Activated naive CD8-positive, alpha-beta T cell treated with anti-CD3 and anti-CD28 coated beads, Interleukin-2, amount 50 U/mL, for 16 hours (primary cell): ENCODE measurements at places on chromosomes 13 and 19.

GRCh38 chr19:12799742-12800465, 1.7 kb downstream of the PRDX2 start:
- no peak for DNase-seq

GRCh38 chr13:40161351-40161810, 505.1 kb downstream of the FOXO1 start:
- DNase-seq: no peak

DNA sequence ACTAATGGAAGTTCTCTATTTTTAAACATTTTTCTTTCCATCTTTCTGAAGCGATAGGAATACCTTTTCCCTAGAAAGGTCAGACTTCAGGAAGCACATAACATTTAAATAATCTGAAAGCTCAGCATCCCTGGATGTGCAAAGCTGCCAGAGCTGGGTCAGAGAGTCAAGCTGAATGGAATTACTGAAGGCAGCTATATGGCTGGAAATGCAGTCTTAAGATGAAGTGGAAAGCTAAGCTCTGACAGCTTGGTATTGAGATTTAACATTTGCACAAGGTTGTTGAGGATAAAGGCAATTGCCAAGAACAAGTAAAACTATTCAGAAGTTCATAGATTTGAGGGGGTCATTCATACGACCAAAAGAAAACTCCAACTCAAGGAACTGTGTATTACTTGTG, 28.8 kb downstream of the HTR2A start:
- DNase-seq: no peak

GRCh38 chr13:80255946-80256345, 85.0 kb downstream of the SPRY2 start:
- no peak for DNase-seq

DNA sequence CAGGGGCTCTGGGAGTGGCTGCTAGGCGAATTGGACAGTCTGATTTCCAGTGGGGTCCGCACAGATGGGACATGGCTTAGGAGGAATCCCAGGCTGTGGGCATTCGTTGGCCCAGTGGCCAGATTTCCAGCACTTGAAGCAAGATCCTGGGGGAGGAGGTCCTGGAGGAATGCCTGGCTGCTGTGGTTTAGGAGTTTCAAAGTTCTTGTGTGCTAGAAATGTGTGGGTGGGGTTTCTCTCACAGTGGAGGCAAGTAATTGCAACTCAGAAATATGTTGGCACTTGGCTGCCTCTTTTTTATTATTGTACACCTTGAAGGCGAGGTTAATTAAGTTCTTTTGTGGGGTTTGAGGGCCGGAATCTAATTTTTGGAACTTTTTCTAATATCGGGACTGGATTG, 17.1 kb downstream of the IGFL3 start:
- no peak for DNase-seq

- DNase-seq: no peak
Measured at GRCh38 chr19:53958823-53959757, 3.6 kb upstream of the CACNG8 start.

DNA sequence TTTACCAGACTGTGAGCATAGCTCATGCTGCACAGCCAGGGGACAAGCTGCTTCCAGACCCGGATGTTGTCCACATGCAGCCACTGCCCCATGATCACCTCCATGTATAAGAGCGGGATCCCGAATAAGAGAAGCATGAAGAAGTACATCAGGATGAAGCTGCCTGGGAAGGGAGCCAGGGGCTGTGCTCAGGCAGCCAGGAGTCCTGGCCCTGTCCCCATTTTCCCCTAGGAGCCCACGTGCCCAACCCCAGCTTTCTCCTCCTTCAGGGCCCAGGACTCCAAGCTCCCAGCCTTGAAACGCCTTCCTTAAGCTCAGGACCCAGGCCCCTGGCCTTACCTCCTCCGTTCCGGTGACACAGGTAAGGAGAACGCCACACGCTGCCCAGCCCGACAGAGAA, 69.3 kb downstream of the SLC6A16 start:
- no peak for DNase-seq

DNA sequence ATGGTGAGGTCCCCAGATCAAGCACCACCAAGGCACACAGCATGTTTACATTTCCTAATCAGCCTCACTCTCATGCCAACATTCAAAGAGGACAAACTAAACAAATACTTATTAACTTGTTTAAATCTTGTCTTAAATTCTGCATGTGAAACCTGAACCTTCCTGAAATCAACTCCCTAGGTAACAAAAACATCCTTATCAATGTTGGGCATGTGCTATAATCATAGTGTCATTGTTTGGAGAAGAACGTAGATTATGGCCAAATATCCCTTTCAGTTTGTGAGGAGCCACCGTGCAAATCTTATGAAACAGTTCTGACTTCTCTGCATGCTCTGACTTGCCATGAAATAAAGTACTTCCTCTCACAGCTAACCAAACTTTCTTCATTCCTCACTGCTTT, 123.8 kb downstream of the NDFIP2 start:
- DNase-seq: no peak

GRCh38 chr13:87052731-87053130, 618.4 kb upstream of the SLITRK5 start:
- no peak for DNase-seq

GRCh38 chr13:46359714-46360113, 27.3 kb downstream of the RUBCNL start:
- no peak for DNase-seq

- DNase-seq: no peak
Measured at GRCh38 chr13:76955661-76956060, 7.3 kb downstream of the ACOD1 start.

DNA sequence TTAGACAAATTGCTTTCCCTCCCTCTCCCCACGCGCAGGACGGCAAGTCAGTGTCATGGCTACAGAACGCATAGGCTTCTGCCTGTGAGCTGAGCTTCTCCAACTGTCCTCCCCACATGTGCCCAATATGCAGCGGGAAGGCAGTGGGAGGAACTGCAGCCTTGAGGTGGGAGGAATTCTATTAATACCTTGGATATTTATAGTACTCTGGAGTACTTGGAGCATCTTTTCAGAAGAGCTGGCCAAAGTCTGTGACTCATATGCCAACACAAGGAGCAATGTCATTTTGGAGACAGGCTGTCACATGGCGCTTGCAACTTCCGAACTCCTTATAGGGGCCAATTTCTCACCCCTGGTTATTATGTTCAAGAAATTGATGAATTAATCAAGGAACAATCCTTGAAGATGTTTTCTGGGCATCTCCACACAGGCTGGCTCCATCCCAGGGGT, 245.0 kb upstream of the SERP2 start:
- DNase-seq: no peak

DNA sequence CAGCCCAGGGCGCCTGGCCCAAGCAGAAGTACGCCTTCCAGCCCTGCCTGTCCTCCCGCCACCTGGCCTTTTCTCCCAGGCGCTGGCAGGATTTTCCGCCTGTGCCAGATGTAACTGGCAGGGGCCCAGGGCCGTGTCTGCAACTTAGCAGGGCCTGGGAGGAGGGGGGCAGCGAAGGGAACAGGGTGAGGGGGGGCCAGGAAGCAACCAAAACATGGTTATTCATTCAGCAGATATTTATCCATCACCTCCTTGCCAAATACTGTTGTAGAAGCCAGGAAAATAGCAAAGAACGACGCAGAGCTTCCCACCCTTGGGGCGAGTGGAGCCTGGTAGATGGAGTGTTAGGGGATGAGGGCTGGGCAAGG, 5.6 kb downstream of the TLE6 start:
- DNase-seq: no peak

- DNase-seq: no peak
Measured at GRCh38 chr19:313988-314815, 23.0 kb upstream of the PLPP2 start.

DNA sequence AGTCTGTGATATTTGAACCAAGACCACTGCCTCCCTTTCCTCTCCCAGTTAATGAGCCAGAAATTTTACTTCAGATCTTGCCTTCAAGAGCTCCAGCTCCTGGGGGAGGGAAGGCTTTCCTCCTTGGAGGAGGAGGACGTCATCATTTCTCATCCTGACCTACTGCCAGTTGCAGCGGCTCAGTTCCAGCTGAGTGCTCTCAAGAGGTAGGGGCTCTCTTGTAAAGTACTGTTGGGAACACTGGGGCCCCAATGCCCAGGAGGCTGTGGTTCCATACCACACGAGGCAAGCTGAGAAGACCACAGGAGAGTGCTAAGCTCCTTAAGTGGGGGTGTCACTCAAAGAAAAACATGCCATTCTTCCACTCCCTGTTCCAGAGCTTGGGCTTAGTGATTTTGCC, 36.2 kb downstream of the METTL21C start:
- no peak for DNase-seq

GRCh38 chr19:18763674-18764590, 27.2 kb downstream of the COMP start:
- DNase-seq: no peak

DNA sequence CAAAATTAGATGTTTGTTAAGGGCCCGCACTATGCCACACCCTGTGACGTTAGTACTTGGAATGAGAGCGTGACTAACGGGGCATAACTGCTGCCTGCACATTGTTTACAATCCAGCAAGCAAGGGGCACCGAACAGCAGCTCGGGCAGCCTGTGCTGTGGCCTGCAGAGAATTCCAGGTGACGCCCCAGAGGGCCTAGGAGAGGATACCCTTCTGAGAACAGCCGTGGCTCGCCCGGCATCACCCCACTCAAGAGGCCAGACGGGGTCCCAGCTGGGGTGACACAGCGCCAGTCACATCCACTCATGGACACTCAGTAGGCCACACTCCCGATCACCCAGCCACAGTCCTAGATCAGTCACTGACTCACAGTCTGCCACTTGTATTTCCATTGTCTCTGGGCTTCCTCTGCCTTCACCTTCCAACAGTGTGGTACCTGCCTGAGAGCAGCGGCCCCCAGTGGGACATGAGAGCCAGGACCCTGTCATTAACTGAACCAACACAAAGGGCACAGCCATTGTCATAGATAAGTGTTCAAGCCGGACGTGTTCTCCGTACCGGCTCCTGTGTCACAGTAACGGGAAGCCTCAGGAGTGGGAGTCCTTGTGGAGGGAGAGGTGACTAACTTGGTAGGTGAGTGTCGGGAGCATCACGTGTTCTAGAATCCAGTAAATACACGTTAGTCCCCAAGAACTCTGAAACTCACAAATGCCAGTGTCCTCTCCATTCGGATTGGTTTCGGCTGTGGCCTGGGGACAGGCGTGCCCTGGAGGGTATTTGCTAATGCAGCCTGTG, 7.5 kb downstream of the ZNF331 start:
- DNase-seq: no peak

GRCh38 chr19:33471111-33471996, 50.2 kb downstream of the PEPD start:
- DNase-seq: no peak

DNA sequence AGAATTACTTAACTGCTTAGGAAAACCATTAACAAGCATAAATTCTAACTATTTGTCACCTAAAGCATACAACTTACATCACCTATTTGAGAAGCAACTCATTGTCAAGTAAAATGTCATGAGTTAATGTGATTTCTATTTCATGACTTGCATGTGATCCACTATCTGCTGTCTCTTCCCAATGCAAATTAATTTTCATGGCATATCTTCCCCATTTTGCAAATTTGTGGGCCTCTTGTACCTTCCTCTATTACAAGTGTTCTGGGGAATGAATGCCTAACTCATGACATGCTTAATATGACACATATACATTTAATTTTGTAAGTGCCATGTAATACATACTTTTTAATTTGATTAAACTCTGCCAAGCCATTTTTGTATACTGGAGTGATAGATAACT, 81.1 kb upstream of the EDNRB start:
- no peak for DNase-seq

DNA sequence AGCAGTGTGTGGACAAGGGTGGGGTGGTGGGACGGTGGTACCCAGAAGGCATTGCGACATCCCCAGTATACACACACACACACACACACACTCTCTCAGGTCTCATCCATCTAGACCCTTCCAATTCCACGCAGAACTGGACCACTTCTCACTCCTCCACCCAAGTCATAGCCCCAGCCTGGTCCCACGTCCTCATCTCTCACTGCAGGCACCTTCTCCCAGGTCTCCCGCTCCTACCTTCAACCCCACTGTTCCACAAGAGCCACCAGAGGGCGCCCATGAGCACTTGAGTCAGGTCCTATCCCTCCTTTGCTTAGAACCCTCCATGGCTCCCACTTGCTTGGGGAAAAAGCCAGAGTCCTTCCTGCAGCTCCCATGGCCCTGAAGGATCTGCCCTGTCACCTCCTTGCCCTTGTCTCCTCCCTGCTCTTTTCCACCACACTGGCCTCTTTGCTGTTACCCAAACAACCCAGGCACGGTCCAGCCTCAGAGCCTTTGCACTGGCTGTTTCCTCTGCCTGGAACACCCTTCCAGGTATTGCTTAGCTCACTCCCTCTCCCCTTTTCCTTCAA, 62.6 kb downstream of the IER2 start:
- peak; percentile 50 for DNase-seq

DNA sequence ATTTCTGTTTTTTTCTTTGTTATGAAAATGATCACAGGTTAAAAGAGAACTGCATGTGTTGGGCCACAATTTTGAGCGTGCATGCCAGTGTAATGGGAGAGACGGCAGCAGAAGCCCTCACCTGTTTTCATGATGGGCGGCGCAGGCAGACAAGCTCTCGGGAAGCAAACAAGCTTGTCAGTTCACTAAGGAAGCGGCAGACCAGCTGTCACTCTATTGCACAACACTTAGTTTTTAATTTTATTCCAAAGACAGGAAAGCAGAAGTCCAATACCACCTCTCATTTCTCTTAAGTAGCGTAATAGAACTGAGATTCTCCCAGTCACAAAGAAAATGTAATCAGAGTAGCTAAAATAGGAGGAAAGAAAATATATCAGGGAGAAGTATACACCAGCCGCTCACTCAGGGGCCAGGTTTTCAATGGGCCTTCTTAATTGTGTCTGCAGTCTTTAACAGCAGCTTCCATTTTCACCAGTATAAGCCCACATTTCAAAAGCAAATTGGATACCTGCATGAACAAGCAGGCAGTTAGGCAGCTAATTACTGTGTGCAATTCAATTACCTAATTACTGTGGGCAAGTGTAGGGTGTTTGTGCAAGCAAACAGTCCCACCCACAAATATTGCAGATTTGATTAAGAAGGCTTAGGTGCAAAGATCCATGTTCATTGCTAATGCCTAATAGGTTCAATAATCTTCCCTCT, 711.4 kb downstream of the DIAPH3 start:
- DNase-seq: no peak

GRCh38 chr19:27975419-27976005, 1237.4 kb downstream of the UQCRFS1 start:
- DNase-seq: no peak

DNA sequence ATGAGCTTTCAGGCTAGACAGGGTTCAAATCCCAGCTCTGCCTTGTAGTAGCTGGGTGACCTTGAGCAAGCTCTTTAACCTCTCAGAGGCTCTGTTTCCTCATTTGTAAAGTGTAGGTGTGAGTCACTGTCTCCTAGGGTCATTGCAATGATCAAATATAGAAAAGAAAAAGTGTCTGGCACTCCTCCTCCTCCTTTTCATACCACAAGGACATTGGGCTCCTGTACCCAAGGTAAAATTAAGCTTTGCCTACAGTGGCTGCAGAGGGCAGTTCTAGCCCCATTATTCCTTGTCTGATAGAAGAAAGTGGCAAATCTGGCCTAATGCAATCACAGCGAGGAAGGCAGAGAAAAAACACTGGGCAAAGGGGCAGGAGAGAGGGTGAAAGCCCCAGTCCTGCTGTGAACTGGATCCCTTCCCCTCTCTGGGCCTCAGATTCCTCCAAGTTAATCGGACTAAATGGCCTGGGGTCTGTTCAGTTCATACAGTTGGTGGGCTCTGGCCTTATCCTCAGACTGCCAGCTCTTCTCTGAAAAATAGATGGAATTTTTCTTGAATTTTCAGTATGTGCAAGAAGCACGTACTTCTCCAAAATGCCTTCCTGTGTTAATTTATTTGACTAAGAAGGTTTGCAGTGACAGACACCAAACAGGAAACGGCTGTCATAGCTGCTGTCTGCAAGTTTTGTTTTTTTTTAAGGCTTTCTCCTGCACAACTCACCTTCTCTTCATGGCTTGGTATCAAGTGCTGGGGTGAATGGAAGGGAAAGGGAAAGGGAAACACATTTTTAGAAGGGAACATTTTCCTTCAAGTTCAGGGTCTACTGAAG, 35.3 kb downstream of the RGCC start:
- DNase-seq: no peak
